ENCODE measurements at places on chromosomes 4 and X. TPM values are rescaled to one million over a fixed set of nuclear protein-coding genes. Genes with fewer than 3 reads are reported as not detected.
A peak's percentile ranks its signal among the peaks of the same experiment; 100 is the strongest.

- no peak for DNase-seq
Measured at GRCh38 chrX:147832707-147833348, 78.9 kb upstream of the FMR1 start.

- no peak for DNase-seq
Measured at GRCh38 chr4:158801066-158801465, 32.2 kb downstream of the FNIP2 start.

GRCh38 chr4:26005764-26006163 is 91.7 kb downstream of the SMIM20 start:
- DNase-seq = no peak

DNA sequence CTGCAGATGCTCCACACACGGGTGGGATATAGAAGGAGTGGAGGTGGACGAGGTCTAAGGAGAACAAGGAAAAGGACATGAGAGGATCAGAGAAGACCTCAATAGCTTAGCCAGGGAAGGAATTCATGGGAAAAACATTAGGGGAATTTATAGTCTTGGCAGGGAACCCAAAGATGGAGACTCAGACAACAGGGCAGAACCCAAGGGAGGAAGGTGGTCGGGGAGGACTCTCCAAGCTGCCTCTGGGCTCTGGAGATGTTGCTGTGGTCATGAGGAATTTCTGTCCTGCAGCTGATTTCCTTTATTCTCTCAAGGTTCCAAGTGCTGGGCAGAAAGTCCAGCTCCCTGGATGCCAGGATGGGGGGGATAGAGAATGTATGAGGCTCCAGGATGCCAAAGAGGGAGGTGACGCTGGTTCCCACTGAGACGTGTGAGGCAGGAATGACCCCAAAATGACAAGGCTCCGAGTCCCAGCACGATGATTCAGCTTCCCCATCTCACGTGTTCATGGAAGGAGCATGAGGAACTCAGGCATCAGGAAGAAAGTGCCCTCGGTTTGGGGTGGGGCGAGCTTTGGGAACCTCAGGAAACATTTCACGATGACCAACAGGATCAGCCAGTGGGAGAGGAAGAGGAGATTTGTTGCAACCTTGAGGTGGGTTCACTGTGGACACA is 57.0 kb upstream of the PPP2R3B start:
- DNase-seq = no peak

- no peak for DNase-seq
Measured at GRCh38 chr4:171524903-171525302, 288.3 kb upstream of the GALNTL6 start.

DNA sequence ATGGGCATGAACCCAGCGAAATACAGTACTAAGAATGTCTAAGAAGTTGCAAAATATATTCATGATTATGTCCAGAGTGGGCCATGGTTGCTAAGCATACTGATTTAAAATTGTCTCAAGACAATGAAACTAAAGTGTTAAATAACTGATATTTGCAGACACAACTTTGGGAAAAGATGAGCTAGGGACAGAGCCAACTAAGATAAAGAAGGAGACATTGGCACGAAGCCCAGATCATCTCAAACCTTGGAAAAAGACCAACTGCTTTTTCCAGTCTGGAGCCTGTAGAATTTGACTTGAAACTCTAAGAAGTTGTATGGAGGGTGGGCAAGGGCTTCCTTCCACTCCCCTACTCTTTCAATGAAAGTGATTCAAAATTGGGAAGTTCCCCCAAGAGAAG is 108.5 kb upstream of the GLRA2 start:
- DNase-seq = no peak

DNA sequence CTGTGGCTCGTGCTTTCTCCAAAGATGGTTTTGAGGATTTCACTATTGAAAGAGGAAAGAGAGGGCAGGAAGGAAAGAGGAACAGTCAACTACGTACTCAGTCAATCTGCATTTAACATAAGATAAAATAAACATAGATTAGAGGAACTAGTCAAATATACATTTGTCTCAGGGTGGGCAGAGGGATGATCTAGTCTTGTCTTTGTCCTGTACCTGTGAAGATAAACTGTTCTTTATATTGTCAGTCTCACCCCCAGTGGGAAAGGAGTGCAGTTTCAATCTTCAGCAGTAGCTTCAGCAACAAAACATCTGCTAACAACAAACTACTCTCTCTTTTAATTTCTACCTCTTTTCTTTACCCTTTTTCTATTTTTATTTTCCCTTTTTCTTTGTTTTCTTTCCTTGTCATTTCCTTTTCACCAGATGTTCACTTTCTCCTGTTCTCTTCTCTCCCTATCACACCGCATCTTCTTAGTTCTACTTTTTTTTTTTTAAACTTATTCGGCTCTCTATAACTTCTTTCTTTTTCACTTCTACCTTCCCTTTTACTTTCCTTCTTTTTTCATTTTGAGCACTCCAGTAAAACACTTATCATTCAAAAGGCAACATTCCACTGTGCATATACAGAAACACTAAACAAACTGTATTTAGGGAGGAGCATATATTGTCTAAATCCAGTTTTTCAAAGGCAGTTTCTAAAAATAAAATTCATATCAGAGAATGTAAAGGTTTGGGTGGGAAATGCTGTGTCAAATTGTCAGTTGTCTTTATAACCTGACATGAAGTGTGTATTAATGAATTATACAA is 51.4 kb upstream of the GUCY1A1 start:
- no peak for DNase-seq

DNA sequence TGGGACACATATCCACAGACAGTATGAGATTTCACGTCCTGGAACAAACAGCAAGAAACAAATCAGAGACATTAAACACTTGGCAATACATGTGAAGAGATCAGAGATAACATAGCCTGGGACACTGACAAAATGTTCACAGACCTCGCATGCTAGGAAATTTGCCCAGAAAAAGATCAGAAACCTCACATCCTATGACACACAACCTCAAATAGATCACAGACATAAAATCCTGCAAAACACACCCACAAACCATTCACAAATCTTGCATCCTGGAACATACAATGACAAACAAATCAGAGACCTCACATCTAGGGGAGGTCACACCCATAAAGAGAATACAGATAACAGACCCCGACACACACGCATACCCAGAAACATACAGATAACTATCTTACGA is 18.0 kb downstream of the SUV39H1 start:
- no peak for DNase-seq

- DNase-seq = peak; percentile 5
Measured at GRCh38 chrX:135596495-135596894, 76.0 kb downstream of the INTS6L start.

DNA sequence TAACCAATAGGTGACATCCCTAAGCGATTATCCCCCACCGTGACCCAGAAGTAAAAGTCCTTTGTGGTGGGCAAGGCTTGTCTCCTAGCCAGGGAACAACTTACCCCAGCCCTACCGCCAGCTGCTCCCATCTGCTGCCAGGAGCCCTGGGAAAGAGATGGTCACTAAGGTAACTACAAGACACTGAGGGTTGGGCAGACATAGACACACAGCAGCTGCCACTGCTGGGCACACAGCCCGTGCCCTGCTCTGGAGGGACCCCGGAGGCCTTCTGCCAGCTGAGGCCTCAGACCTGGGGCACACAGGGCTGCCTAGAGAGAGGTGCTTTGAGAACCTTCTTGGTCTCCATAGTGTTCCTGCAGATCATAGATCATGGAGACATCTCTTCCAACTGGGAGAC is 53.0 kb upstream of the PROM1 start:
- DNase-seq = no peak

GPC3 gene
- polyA plus RNA-seq = 1,308 TPM

TEX13B gene
- not detected for polyA plus RNA-seq

- peak; percentile 72 for DNase-seq
Measured at GRCh38 chrX:103687696-103688201, 1.2 kb upstream of the MORF4L2 start.

SH3TC1 gene
- polyA plus RNA-seq = 43.1 TPM

GRCh38 chr4:8199594-8200301 is 658 bp downstream of the SH3TC1 start:
- no peak for DNase-seq

- DNase-seq = no peak
Measured at GRCh38 chrX:63708801-63709200, 76.2 kb downstream of the ARHGEF9 start.

FOXP3 gene
- 0.99 TPM for polyA plus RNA-seq

DNA sequence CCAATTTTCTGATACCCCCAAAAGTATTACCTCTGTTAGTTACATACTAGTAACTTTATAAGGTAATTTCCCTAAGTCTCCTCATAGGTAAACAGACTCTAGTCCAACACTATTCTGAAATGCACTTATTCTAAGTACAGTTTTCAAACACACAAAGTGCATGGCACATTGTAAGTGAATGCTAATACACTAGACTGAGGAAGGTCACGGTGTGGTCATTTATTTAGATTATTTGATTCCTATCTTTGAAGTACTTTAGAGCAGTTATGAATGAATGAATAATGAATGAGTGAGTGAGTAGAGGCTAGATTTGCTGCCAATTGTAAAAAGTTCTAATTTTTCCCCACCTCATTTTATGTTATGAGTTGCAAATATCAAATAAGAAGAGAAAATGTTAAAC is 132.8 kb upstream of the UGT8 start:
- DNase-seq = no peak

GRCh38 chrX:10221651-10222050 is 64.9 kb downstream of the CLCN4 start:
- no peak for DNase-seq

CXCR3 gene
- polyA plus RNA-seq = not detected

DNA sequence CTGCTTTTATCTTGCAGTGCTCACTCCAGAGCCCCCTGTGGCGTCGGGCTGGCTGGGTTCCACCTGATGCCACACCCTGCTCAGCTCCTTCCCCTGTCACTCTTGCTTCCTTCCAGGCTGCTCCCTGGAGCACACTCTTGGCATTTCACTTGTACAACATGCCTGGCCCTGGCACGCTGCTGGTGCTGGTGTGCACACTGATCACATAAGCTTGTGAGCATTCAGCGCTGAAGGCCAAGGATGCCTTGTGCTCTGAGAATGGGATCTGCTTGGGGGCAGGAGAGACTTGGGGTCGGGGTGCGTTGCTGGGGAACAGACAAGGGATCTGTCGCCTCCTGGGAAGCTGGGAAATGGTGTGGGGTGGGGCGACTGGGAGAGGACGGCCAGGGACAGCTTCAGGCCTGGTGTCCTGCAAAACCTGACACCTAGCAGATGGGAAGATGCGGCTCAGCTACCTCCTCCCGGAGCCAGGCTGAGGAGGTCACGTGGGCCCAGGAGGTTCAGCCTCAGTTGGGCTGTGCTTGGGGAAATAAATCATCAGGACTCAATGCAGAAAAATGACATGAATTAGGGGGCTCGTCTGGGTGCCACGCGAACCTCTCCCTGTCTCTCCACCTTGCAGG is 108.5 kb downstream of the PHKA2 start:
- no peak for DNase-seq

DNA sequence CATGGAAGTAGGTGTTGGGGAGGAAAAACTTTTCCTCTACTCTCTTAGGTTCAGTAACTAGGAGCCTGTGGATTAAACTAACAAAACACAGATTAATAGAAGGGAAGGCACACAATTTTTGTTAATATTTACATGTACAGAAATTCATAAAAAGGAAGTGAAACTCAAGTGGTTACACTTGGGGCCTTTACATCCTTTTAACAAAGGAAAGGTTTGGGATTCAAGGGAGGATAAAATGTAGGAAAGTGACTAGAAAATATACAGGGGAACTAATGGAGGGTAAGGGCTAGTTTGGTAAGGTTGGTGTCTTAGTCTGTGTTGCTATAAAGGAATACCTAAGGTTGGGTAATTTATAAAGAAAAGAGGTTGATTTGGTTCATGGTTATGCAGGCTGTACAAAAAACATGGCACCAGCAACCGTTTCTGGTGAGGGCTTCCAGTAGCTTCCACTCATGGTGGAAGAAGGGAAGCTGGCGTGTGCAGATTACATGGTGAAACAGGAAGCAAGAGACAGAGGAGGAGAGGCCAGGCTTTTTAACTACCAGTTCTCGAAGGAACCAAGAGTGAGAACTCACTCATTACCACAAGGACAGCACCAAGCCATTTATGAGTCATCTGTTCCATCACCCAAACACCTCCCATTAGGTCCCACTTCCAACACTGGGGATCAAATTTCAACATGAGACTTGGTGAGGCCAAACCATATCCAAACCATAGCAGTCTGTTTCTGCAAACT is 124.4 kb downstream of the CHRDL1 start:
- no peak for DNase-seq

DNA sequence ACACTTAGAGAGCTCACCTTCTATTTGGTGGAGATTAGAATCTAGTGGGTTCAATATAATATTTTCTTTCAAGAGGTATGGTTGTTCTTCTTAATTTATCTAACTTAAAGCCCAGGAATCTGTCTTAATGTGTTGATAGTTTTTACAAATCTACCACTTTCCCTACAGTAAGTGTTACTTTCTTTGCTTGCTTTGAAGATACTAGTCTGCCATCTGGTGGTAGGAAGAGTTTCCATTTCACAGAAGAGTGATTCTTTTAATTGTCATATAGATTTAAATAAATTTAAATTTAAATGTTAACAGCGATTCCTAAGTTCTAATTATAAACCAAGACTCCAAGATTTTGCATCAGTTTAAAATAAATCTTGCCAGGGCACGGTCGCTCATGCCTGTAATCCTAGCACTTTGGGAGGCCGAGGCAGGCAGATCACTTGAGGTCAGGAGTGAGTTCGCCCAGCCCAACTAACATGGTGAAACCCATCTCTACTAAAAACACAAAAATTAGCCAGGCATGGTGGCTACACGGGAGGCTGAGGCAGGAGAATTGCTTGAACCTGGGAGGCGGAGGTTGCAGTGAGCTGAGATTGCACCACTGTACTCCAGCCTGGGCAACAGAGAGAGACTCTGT is 43.5 kb downstream of the NUDT9 start:
- no peak for DNase-seq

VSIG4 gene
- 4.4 TPM for polyA plus RNA-seq

DNA sequence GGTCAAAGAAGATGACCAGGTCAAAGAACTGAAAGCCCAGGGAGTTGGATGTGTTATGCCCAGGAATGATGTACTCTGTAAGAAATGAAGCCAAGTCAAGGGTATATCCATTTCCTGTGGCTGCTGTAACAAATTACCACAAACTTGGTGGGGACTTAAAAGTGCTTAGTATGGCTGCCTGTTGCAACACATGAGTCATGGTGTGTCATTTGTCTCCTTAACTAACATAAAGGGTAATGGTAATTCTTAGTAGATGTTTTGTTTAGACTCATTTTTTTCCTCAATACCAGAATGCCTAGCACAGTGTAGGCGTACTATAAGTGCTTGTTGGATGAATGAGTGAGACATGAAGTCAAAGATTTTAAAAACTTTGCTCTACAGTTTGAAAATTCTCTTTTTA is 45.7 kb downstream of the SYTL5 start:
- DNase-seq = no peak

DNA sequence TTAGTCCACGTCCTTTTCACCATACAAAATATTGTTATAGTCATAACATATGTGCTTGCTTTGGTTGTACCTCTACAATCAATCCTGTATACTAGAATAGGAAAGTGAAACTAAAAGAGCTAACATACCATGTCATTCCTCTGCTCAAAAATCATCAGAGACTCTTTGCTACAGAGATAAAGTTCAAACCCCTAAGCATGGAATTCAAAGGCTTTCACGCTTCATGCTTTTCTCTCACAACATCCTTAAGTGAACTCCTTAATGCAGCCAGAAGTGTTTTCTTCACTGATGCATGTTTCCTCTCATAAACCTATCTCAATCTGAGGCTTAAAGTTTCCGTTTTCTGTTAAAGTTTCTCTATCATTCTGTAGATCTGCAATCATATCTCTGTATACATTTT is 744.6 kb upstream of the IGFBP7 start:
- peak; percentile 28 for DNase-seq

Data from renal cortex interstitium (tissue), 15 donors.